ENCODE measurements at places on chromosomes 7 and 10. TPM values are rescaled to one million over a fixed set of nuclear protein-coding genes. Genes with fewer than 3 reads are reported as not detected.

The CFAP69 gene
- 0.71 TPM for total RNA-seq

The GIMAP4 gene
- total RNA-seq, result not detected

The KNDC1 gene
- total RNA-seq, result 1.3 TPM

The FOXI2 gene
- total RNA-seq, result not detected

The IFIT3 gene
- total RNA-seq, result 10.5 TPM

The FAM25C gene
- total RNA-seq, result not detected

The LBX1 gene
- total RNA-seq, result not detected

The SEMA3D gene
- 22.3 TPM for total RNA-seq

The ZCCHC24 gene
- 33.2 TPM for total RNA-seq

The PDGFA gene
- total RNA-seq, result 8.6 TPM

The OGDHL gene
- total RNA-seq, result 0.05 TPM

The MYH16 gene
- not detected for total RNA-seq

The OTUD1 gene
- 3.9 TPM for total RNA-seq

The BHLHA15 gene
- not detected for total RNA-seq

The ITGA8 gene
- total RNA-seq, result not detected

The IFIT1B gene
- total RNA-seq, result not detected

The ADARB2 gene
- total RNA-seq, result not detected

The TMEM184A gene
- 1.6 TPM for total RNA-seq

The VTI1A gene
- total RNA-seq, result 25.5 TPM

The PNLIPRP3 gene
- not detected for total RNA-seq

The LRRTM3 gene
- total RNA-seq, result not detected

The ZNF853 gene
- total RNA-seq, result not detected

The SPDYE5 gene
- not detected for total RNA-seq

The SLC13A1 gene
- not detected for total RNA-seq

The MAT1A gene
- total RNA-seq, result not detected

Data from HFFc6 (cell line).